A549 treated with ZK216348 at 1 μM for 4 hours (cell line): ENCODE measurements at places on chromosomes 6 and 20. TPM values are rescaled to one million over a fixed set of nuclear protein-coding genes. Genes with fewer than 3 reads are reported as not detected.

TPD52L1 gene
- total RNA-seq: 44.1 to 57.8 TPM (median 50.7 TPM) in 5 replicates

OPN5 gene
- not detected in 5 replicates for total RNA-seq

SLC22A2 gene
- 0.25 to 0.34 TPM in 2 of 5 replicates, not detected in the others for total RNA-seq

DDO gene
- 0.07 to 0.38 TPM in 2 of 5 replicates, not detected in the others for total RNA-seq

PNPLA1 gene
- 0.15 TPM in 1 of 5 replicates, not detected in the others for total RNA-seq

KIAA1755 gene
- 0.08 to 0.24 TPM (median 0.17 TPM) in 5 replicates for total RNA-seq

KCNB1 gene
- 0.37 to 0.99 TPM (median 0.63 TPM) in 5 replicates for total RNA-seq

HTR1E gene
- total RNA-seq: not detected in 5 replicates

MOXD1 gene
- 1.5 to 2.1 TPM (median 2.0 TPM) in 5 replicates for total RNA-seq

LHFPL5 gene
- total RNA-seq: 0.26 TPM in 1 of 5 replicates, not detected in the others

NDUFAF5 gene
- total RNA-seq: 30.8 to 40.1 TPM (median 32.6 TPM) in 5 replicates

JPH2 gene
- total RNA-seq: 2.7 to 4.2 TPM (median 2.9 TPM) in 5 replicates

PTPRT gene
- total RNA-seq: not detected in 5 replicates

DEFB124 gene
- total RNA-seq: not detected in 5 replicates

PDYN gene
- total RNA-seq: not detected in 5 replicates

OR2B2 gene
- total RNA-seq: not detected in 5 replicates

DNAH8 gene
- not detected in 5 replicates for total RNA-seq

TDRD6 gene
- not detected in 5 replicates for total RNA-seq

UBE2C gene
- 213 to 281 TPM (median 233 TPM) in 5 replicates for total RNA-seq

PSMB1 gene
- 221 to 250 TPM (median 235 TPM) in 5 replicates for total RNA-seq

PRSS35 gene
- 0.09 to 0.14 TPM (median 0.12 TPM) in 3 of 5 replicates, not detected in the others for total RNA-seq

KIF3B gene
- total RNA-seq: 23.5 to 30.1 TPM (median 24.9 TPM) in 5 replicates

TFAP2C gene
- total RNA-seq: 14.4 to 16.9 TPM (median 15.0 TPM) in 5 replicates

NOX3 gene
- not detected in 5 replicates for total RNA-seq

SLC17A9 gene
- 0.35 TPM in 1 of 5 replicates, not detected in the others for total RNA-seq

SIGLEC1 gene
- total RNA-seq: not detected in 5 replicates

CCR6 gene
- total RNA-seq: 0.09 to 0.14 TPM in 2 of 5 replicates, not detected in the others

IRAK1BP1 gene
- total RNA-seq: 0.43 to 0.95 TPM (median 0.76 TPM) in 5 replicates

SLC52A3 gene
- total RNA-seq: 0.34 to 0.78 TPM (median 0.51 TPM) in 5 replicates

RNF144B gene
- 0.14 to 0.99 TPM (median 0.34 TPM) in 5 replicates for total RNA-seq

VSTM2L gene
- 10.6 to 19.8 TPM (median 15.5 TPM) in 5 replicates for total RNA-seq

TRIM31 gene
- total RNA-seq: 1.1 to 1.3 TPM (median 1.1 TPM) in 5 replicates

DYNLT1 gene
- 97.2 to 155 TPM (median 104 TPM) in 5 replicates for total RNA-seq

SLC16A10 gene
- 0.08 to 0.51 TPM (median 0.34 TPM) in 5 replicates for total RNA-seq

BMP6 gene
- total RNA-seq: 12.7 to 21.8 TPM (median 19.4 TPM) in 5 replicates

CAPN11 gene
- total RNA-seq: not detected in 5 replicates
